ENCODE measurements at places on chromosomes 3 and 15. TPM values are rescaled to one million over a fixed set of nuclear protein-coding genes. Genes with fewer than 3 reads are reported as not detected.

CTXND1 gene
- not detected for polyA plus RNA-seq

ATP10A gene
- polyA plus RNA-seq = 5.6 TPM

SLC30A4 gene
- polyA plus RNA-seq = 0.19 TPM

TMEM44 gene
- polyA plus RNA-seq = 0.75 TPM

SLC2A2 gene
- polyA plus RNA-seq = not detected

LIPC gene
- polyA plus RNA-seq = 1.7 TPM

FBXO45 gene
- polyA plus RNA-seq = 5.6 TPM

AGTR1 gene
- polyA plus RNA-seq = not detected

SEMA3B gene
- polyA plus RNA-seq = not detected

ALDH1A2 gene
- not detected for polyA plus RNA-seq

GRCh38 chr3:37862219-37862902, 681 bp downstream of the CTDSPL start:
- no peak overlapping the region for H3K27ac ChIP-seq
- H3K4me1 ChIP-seq = peaks cover 13% of the 10 kb centered on the region
- H3K27me3 ChIP-seq = peaks cover 26% of the 10 kb centered on the region
- H3K36me3 ChIP-seq = no peaks in the 10 kb centered on the region
- no peak overlapping the region for H3K4me3 ChIP-seq

DNA sequence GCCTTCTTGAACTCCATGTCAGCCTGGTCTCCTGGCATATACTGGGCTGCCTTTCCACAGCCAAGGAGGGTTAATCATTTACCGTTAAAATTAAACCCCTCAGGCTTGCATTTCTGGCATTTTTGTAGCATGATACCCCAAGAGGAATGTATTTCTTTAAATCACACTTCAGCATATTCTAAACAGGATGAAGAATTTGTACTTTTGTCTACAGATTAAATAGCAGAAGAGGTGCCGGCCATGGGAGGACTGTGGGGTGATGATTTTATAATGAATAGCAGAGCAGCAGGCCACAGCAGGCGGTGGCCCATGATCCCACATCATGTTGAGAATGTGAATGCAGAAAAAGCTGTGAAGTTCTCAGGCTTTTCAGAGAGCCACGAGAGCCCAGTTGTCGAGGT, 90.2 kb downstream of the ARNT2 start:
- H3K36me3 ChIP-seq = no peaks in the 10 kb centered on the region
- no peaks in the 10 kb centered on the region for H3K27me3 ChIP-seq
- DNase-seq = no peak

- H3K27ac ChIP-seq = no peak overlapping the region
- H3K36me3 ChIP-seq = peaks cover 43% of the 10 kb centered on the region
- peaks cover 3% of the 10 kb centered on the region for H3K4me1 ChIP-seq
- no peaks in the 10 kb centered on the region for H3K27me3 ChIP-seq
Measured at GRCh38 chr15:68097029-68097428, 42.9 kb downstream of the PIAS1 start.

DNA sequence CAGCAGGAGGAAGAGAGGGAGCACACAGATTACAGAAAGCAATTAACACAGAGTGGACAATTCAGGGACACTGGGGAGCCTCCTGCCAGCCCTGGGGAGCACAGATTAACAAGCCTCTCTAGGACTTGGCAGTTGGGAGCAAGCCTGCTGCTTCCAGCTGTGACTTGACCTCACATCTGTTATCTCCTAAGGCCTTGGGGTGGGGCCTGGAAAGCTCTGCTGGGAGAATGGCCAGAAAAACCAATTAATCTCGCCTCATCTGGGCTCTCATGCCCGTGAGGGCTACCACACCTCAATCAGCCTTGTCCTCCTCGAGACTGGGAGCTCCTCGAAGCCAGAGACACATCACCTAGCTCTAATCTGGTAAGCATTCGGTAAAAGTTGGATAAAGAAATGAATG, 39.1 kb downstream of the SEMA5B start:
- H3K4me1 ChIP-seq = no peaks in the 10 kb centered on the region
- H3K27me3 ChIP-seq = peaks cover 6% of the 10 kb centered on the region
- DNase-seq = no peak
- no peak overlapping the region for H3K27ac ChIP-seq
- no peak overlapping the region for H3K4me3 ChIP-seq

DNA sequence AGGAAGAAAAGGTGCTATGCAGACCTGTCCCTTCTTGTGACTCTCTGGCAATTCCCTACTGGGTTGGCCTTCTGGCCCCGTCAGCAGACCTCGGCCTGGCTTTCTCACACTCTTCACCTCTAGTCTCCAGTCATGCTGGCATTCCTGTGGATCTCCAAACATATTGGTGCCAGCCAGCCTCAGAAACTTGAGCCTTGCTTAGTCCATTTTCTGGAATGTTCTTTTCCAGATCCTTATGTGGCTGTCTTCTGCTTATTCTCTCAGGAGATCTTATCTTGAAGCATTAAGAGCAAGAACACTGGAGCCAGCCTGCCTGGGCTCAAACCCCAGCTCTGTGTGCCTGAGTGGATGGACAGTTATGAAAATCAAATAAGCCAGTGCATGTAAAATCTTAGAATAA, 88.2 kb upstream of the NTRK3 start:
- H3K4me1 ChIP-seq = no peaks in the 10 kb centered on the region
- H3K27me3 ChIP-seq = peaks cover 2% of the 10 kb centered on the region
- H3K27ac ChIP-seq = no peak overlapping the region
- H3K36me3 ChIP-seq = no peaks in the 10 kb centered on the region
- no peak overlapping the region for H3K4me3 ChIP-seq

DNA sequence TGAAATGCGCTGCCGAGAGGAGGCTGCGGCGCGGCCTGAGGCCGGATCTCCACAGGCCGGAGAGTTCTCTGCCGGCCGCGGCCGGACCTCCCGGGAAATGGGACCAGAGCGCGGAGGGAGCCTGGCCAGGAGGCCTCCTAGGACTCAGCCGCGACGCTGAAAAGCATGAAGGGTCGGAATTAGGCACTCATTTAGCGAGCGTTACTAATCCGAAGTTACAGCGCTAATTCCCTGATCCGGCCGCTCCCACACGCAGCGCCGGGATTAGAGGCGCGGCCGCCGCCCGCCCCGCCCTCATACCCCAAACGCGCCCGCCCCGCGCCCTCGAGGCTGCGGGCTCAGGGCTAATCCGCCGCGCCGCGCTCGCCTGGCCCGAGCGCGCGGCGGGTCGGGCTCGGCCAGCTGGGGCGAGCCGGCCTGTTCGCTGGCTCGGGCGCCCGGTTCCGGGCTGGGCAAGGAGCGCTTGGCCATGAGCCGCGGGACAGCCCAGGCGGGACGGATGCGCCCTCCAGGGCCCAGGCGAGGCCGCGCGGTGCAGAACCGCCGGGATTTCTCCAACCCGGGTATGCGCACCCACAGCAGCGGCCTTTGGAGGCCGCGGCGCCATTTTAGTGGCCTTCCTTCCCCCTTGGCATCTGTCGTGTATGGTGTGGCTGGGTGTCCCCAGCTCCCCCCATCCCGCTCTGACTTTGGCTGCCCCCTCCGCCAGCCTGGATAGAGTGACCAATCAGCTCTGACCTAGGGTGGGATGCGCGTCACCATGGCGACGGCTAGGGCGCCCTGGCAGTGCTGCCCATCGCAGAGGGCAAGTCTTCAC, 36.8 kb upstream of the POLG start:
- H3K27me3 ChIP-seq = peaks cover 49% of the 10 kb centered on the region
- no peak overlapping the region for H3K4me3 ChIP-seq
- H3K36me3 ChIP-seq = no peaks in the 10 kb centered on the region
- H3K4me1 ChIP-seq = peaks cover 18% of the 10 kb centered on the region

GRCh38 chr3:51937014-51937413, 4.7 kb downstream of the RRP9 start:
- no peak for DNase-seq
- H3K4me3 ChIP-seq = no peak overlapping the region
- peaks cover 55% of the 10 kb centered on the region for H3K36me3 ChIP-seq
- H3K27ac ChIP-seq = no peak overlapping the region

DNA sequence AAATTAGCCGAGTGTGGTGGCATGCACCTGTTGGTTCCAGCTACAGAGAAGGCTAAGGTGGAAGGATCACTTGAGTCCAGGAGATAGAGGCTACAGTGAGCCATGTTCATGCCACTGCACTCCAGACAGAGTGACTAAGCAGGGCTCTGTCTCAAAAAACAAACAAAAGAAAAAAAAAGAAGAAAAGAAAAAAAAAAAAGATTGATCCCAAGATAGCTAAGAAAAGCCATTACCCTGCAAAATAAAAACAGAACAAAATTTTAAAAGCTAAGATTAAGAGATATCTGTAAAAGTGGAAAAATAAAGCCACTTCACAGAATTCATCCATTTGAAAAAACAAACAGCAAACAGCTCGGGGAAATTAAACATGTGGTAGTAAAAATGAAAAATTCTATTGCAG, 23.8 kb downstream of the LRRC2 start:
- H3K4me3 ChIP-seq = no peak overlapping the region
- no peaks in the 10 kb centered on the region for H3K27me3 ChIP-seq
- no peak overlapping the region for H3K27ac ChIP-seq
- H3K36me3 ChIP-seq = no peaks in the 10 kb centered on the region
- H3K4me1 ChIP-seq = peaks cover 32% of the 10 kb centered on the region

GRCh38 chr15:79952329-79952728, 18.7 kb downstream of the BCL2A1 start:
- no peaks in the 10 kb centered on the region for H3K36me3 ChIP-seq
- H3K4me1 ChIP-seq = peaks cover 12% of the 10 kb centered on the region
- no peak for DNase-seq
- H3K4me3 ChIP-seq = no peak overlapping the region

DNA sequence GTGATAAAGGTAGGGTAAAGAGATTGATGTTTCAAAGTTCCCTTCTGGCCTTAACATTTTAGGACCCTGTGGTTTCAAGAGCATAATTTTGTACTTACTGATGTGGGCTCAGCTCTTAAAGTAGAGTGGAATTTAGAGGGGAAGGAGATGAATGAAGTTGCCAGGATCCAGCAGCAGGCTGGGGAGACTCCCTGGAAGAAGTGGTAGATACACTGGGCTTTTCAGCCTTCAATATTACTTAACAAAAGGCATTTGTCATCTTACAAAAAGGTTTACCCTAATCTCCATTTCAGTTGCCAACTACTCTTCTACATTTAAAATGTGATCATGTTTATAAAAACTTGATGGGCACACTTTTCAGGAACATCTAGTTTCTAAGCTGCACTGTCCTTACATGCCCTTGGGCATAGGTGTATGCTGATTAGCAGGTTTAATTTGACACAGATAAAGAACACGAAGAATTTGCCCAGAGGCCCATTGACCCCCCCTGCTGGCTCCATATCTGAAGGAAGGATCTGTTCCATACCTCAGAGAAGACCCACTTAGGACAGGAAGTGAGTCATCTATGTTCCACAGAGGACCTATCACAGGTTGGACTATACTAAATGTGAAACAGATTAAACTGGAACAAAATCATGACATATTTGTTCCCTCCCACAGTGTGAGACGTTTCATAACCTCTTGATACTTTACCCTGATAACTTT, 93.0 kb upstream of the LPP start:
- H3K4me3 ChIP-seq = peak overlapping the region; percentile 14
- H3K27ac ChIP-seq = no peak overlapping the region
- no peaks in the 10 kb centered on the region for H3K27me3 ChIP-seq
- H3K4me1 ChIP-seq = peaks cover 14% of the 10 kb centered on the region
- H3K36me3 ChIP-seq = no peaks in the 10 kb centered on the region
- peak; percentile 49 for DNase-seq

DNA sequence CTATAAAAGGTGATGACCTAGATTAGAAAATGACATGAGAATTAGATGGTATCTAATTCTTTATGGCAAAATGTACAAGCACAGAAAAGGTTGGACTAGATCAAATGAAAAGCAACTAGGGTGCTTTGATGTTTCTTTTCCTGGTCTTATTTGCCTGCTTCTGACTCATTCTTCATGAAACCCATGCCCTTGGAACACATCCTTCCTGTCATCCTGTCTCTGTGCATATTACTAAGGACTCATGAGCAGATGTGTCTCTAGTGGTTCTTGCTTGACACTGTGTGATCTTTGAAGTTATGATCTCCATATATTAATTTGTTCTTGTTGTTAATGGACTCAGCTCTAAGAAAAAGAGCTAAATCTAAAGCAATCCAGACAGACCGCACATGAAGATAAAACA, 314.0 kb downstream of the ERC2 start:
- H3K4me1 ChIP-seq = no peaks in the 10 kb centered on the region
- no peak for DNase-seq
- no peaks in the 10 kb centered on the region for H3K36me3 ChIP-seq
- H3K27me3 ChIP-seq = no peaks in the 10 kb centered on the region
- H3K4me3 ChIP-seq = no peak overlapping the region

- no peaks in the 10 kb centered on the region for H3K36me3 ChIP-seq
- no peak overlapping the region for H3K4me3 ChIP-seq
- no peaks in the 10 kb centered on the region for H3K4me1 ChIP-seq
- peaks cover 6% of the 10 kb centered on the region for H3K27me3 ChIP-seq
- no peak for DNase-seq
- H3K27ac ChIP-seq = no peak overlapping the region
Measured at GRCh38 chr15:89457086-89457485, 39.3 kb downstream of the RHCG start.

DNA sequence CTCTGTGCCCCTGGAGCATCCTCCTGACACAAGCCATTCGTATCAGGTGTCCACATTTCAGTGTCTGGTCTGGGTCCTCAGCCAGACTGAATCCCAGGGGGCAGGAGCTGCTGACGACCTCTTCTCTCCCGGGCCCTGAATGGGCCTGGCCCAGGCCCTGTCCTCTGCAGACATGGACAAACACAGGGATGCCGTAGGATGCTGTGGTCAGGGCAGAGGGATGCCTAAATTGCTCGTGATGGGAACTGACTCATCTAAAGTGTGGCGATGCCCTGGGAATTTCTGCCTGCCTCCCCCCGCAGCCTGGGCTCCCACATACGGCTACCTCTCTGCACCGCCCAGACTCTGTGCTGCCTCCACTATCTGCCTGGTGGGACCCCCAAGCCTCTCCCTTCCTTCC, 58.5 kb upstream of the CTSH start:
- DNase-seq = no peak
- no peak overlapping the region for H3K4me3 ChIP-seq
- H3K4me1 ChIP-seq = no peaks in the 10 kb centered on the region
- no peaks in the 10 kb centered on the region for H3K36me3 ChIP-seq
- no peak overlapping the region for H3K27ac ChIP-seq

GRCh38 chr3:50653937-50654595, 20.7 kb upstream of the DOCK3 start:
- no peak for DNase-seq
- no peak overlapping the region for H3K4me3 ChIP-seq
- no peaks in the 10 kb centered on the region for H3K27me3 ChIP-seq
- peaks cover 2% of the 10 kb centered on the region for H3K36me3 ChIP-seq
- no peaks in the 10 kb centered on the region for H3K4me1 ChIP-seq

DNA sequence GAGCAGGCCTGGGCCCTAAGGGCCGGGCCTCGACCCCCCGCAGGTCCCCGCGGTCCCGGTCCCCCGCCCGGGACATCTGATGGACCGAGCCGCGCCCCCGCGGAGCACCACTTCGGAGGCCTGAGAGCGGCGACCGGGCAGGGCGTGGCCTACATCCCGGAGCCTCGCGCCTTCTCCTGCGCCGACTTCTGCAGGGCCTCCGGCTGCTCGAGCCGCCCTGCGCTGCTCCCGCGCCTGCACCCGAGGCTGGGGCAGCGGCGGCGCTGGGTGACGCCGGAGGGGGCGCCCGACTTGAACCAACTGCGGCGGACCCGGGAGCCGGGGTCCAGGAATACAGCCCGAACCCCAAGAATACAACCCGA, 14.9 kb upstream of the GP9 start:
- H3K4me3 ChIP-seq = peak overlapping the region; percentile 19
- H3K27me3 ChIP-seq = peaks cover 7% of the 10 kb centered on the region
- no peak for DNase-seq
- peaks cover 10% of the 10 kb centered on the region for H3K4me1 ChIP-seq

GRCh38 chr3:43260412-43260811, 25.9 kb upstream of the SNRK start:
- H3K27ac ChIP-seq = no peak overlapping the region
- peaks cover 5% of the 10 kb centered on the region for H3K4me1 ChIP-seq
- no peaks in the 10 kb centered on the region for H3K36me3 ChIP-seq
- DNase-seq = no peak
- H3K4me3 ChIP-seq = no peak overlapping the region
- no peaks in the 10 kb centered on the region for H3K27me3 ChIP-seq

Measured in CD4-positive, CD25-positive, alpha-beta regulatory T cell (primary cell).